ENCODE measurements at places on chromosomes 7 and 10. TPM values are rescaled to one million over a fixed set of nuclear protein-coding genes. Genes with fewer than 3 reads are reported as not detected.

Gene ACTL6B
- total RNA-seq = not detected

- DNase-seq = no peak
Measured at GRCh38 chr10:44788147-44789129, 122.7 kb upstream of the TMEM72 start.

GRCh38 chr10:83078160-83078559, 1061.1 kb upstream of the GHITM start:
- no peak for DNase-seq

GRCh38 chr10:72062382-72062781, 26.0 kb downstream of the SPOCK2 start:
- DNase-seq = no peak

DNA sequence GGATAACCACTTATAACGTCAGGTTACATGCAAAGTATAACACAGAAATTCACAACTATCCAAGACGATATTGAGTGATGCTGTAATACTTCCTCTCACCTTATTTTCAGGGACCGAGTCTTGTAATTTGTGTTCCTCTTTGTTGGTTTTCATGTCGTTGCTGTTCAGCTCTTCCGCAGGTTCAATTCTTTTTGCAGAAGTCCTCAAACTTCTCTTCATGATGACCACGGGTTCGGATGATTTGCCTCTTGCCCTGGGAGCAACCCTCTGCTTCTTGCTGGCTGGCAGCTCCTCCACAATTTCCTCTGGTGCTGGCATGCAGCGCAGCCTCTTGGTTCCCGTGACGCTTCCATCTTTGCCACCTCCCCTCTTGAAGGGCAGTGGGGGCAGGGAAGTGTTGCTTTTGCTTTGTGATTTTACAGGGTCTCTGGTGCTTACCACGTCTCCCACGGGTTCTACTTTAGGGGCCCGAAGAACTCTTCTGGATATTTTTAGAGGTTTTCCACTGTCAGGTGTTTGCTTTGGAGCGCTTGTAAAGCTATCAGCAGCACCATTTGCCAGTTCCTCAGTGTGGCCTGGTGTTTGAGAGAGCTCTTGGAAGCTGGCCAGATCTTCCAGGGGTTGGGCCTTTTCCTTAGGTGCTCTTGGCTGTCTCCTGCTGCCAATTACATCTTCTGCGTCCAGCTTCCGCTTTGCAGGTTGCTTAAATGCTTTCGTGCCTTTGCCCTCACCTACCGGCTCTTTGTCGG, 23.6 kb downstream of the MKI67 start:
- DNase-seq = no peak

- no peak for DNase-seq
Measured at GRCh38 chr7:147859033-147859432, 731.5 kb upstream of the C7orf33 start.

Gene PRSS37
- total RNA-seq = not detected

DNA sequence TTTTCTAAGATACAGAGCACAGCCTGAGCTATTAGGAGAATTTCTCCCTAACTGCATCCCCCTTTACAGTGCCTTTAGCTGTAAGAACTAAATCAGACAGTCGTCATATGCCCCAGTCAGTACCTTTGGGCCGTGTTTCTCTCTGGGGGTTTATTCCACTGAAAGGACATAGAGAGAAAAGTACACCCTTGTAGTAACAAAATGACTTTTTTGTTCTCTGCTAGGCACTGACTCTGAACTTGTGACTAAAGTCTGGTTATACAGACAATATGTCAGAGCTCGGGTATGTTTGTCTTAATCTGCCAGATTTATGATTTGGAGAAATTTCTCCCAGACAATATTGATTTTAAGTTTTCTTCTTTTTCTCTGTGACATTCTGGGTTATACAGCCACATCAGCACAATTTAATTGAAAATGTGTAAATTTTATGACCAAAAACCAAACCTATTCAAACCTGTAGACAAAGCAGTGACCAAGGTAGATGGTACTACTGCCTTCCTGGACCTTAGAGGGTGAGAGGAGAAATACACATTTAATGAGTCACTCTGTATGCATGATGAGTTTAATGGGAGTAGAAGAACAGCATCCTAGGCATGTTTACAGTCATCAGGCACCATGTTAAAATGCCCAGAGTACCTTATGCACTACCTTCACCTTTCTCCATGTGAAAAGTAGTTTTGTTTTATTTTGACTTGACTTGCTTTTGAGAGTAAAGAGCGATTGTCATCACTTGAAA, 156.1 kb upstream of the PLXDC2 start:
- DNase-seq = no peak

Gene CAMK1D
- 1.4 TPM for total RNA-seq

Data from lung microvascular endothelial cell (primary cell).